Fibroblast of villous mesenchyme (primary cell): ENCODE measurements at places on chromosomes 6 and 20.

- DNase-seq, result no peak
Measured at GRCh38 chr6:42103216-42103615, 39.2 kb downstream of the C6orf132 start.

DNA sequence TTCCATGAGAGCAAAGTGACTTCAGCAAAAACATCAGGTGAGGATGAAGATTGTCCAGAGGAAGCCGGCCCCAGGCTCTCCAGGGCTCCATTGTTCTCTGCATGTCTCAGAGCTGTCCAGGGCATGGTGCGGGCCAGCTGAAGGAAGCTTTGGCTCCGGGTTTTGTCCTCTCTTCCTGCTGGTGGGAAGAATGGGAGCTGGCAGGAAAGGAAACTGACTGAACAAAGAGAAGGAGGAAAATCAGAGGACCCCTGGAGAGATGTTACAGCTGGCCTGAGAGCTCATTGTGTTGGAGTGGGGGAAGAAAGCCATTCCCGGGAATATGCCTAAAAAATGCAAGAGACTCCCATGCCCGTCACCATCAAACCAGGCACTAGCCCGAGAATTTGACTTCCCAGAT lies 27.1 kb downstream of the PRND start:
- no peak for DNase-seq

DNA sequence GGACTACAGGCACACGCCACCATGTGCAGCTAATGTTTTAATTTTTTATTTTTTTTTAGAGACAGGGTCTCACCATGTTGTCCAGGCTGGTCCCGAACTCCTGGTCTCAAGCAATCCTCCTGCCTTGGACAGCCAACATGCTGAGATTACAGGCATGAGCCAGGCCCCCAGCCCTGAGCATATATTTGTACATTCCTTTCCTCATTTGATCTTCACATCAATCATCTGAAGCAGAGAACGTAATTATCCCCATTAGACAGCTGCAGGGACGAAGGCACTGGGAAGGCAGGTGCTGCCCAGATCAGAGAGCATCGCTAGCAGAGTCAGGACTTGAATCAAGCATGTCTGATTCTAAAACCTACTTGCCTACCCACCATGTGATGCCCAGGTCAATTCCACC lies 41.0 kb upstream of the SIRPA start:
- no peak for DNase-seq

DNA sequence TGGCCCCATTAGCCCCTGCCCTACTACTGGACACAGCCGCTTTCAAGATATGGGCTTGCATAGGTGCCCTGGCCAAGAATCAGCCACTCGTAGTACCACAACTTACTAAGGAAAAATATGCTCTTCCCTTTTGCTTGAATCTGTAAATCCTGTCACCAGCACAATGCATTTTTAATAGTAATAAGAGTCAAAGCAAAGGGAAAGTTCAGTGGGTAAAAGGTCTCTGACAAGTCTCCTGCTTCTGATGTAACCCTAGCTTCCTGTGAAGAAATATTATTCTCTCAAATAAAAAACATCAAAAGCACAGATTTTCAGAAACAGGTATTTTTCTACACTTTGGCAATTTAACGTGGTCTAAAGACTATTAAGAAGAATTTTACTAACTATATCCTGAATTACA lies 373.8 kb downstream of the GJA1 start:
- peak; percentile 24 for DNase-seq

DNA sequence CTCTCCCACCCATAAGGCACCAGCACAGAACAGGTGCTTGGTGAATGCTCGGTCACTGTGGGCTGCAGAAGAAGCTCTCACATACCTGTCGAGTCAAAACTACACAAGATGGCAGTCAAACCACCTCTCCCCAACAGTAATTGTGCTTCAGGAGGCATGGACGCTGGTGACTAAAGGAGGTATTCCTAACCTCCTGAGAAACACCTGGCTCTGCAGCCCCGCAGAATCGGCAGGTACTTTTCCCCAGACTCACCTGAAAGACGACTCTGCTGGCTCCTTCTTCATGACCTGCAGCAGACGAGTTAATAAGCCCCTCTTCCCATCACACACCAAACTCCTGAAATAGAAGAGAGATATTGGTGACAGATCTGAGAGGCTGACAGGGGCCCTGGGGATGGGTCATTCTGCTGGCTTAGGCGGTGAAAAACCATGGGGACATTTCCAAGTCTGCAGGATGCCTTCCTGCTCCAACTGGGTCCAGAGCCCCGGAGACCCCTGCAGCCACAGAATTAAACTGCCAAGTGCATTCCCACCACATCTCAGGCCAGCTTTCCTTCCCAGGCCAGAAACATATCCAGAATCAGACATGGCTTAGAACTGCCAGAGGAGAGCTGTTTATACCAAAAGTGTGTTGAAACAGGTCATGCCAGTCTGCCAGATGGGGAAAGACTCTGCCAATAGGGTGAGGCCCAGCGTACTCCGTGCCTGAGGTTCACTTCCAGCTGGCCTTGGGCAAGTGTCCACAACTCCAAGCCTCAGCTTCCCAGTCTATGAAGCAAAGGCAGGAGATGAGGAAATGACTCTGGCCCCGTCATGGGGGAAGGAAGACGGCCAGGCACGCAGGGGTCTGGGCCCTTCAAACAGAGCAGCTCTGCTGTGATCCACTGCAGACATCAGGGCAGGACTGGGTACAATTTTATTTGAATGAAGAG lies 53.0 kb downstream of the MYH7B start:
- DNase-seq, result no peak

- no peak for DNase-seq
Measured at GRCh38 chr6:136503303-136504029, 46.8 kb downstream of the MAP7 start.

DNA sequence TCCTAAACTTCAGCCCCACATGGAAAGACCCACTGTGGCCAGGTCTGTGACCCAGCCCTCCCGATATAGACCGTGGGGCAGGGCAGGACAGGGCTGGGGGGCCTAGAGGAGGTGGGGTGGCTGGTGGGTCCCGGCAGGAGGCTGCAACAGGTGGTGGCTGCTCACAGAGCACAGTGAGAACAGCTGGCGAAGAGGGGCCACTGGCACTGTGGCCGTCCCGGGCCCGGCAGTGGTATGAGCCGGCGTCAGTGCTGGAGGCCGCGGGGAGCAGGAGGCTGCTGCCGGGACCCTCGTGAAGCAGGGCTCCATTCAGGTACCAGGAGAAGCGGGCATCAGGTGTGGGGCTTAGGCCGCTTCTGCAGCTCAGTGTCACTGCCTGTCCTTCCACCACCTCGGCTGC lies 13.4 kb downstream of the SIGLEC1 start:
- DNase-seq, result no peak

GRCh38 chr20:46044896-46045295 lies 15.9 kb downstream of the SLC12A5 start:
- DNase-seq, result no peak

DNA sequence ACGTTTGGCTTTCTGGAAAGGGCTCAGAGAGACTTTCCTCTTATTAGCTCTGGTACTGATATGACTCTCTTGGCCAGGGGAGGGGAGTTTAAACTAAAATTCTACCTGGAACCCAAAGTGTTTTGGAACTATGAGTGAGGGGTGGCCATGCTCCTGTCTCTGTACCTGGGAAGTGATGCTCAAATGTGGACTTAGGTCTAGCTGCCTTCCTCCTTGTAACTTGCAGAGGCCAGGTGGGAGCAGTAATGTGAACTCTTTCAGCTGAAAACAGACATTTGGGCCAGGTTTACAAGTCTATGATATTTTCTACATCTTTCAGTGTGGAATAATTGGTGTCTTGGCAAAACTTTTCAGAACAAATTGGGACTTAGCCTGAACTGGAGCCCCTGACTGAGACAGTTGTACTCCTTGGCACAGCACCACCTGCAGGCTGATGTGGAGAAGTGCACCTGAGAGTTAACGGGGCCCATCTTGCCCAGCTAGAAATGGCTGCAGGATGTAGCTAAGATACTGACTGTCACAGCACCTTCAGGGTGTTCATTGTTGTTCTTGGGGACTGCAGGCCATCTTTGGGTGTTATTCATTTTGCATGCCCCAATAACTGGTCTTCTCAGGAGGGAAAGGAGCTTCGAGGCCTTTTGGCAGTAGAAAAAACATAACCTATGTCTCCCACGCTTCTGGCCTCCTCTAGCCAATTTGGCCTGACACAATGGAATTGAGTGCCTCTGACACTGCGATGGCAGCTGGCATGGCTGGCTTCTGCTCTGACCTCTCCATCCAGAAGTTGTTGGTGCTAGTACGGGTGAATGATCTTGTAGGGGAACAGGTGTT lies 37.1 kb downstream of the CD109 start:
- DNase-seq, result peak; percentile 78

DNA sequence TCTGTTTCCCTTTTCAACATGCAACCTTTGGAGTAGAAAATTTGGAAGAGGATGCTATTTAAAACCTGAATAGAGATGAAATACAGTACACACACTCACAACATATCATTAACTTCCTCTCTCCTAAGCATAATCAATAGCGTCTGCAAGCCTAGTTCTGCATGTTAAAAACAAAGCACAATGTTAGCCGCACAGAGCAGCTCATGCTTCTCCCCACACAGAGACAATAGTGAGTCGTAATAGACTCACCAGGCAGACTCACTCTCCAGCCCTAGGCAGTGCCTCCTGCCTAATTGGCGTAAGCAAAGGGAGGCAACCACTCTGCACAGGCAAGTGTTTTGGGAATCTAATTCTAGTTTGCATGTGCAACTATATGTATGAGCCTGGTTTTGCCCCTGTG lies 45.8 kb upstream of the ARID1B start:
- DNase-seq, result peak; percentile 7

GRCh38 chr6:168133168-168133561 lies 54.2 kb upstream of the FRMD1 start:
- DNase-seq, result peak; percentile 64

DNA sequence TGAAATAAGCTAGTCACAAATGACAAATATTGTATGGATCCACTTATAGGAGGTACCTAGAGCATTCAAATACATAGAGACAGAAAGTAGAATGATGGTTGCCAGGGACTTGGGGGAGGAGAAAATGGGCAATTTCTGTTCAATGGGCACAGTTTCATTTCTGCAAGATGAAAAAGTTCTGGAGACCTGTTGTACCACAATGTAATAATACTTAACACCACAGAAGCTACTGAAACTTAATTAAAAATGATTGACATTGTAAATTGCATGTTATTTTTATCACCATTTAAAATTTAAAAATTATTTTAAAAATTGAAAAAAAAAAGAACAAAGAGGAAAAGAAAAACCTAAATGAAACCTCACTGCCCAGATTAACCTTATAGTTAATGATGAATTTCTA lies 67.4 kb downstream of the NHLRC1 start:
- no peak for DNase-seq

GRCh38 chr6:35691027-35691824 lies 2.5 kb upstream of the FKBP5 start:
- DNase-seq, result peak; percentile 90

DNA sequence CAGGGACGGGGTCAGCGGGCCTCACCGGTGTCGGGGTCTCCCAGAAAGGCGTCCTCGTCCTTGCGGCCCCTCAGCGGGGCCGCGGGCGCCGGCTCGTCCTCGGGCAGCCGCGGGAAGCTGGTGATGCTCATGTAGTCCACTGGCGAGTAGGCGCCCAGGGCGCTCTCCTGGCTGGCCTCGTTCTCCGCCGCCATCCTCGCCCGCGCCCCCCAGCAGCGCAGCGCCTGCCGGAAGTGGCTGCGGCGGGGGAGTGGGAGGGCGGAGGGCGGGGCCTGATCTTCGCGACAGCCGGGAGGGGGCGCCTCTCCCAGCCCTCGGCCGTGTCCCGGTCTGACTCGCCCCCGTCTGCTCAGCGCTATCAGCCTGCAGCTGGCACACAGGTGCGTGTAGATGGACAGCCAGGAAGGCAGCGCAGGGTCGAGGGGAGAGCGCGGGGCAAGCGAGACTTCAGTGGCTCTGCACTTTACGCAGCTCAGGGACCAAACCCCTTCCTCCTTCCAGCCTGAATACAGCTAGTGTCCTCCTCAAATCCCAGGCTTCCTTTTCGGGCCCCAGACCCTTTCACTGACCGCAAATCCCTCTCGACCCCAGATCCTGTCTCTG lies at the start of gene GGT7:
Gene GGT7, minus strand, starts transcription at position 235 of the 603 bp plus-strand sequence. Its CDS starts 41 bp downstream, at position 194.
- peak; percentile 68 for DNase-seq

GRCh38 chr6:117494694-117495318 lies 12.3 kb downstream of the DCBLD1 start:
- DNase-seq, result peak; percentile 42

- DNase-seq, result no peak
Measured at GRCh38 chr6:73513496-73513854, 7.4 kb downstream of the EEF1A1 start.

DNA sequence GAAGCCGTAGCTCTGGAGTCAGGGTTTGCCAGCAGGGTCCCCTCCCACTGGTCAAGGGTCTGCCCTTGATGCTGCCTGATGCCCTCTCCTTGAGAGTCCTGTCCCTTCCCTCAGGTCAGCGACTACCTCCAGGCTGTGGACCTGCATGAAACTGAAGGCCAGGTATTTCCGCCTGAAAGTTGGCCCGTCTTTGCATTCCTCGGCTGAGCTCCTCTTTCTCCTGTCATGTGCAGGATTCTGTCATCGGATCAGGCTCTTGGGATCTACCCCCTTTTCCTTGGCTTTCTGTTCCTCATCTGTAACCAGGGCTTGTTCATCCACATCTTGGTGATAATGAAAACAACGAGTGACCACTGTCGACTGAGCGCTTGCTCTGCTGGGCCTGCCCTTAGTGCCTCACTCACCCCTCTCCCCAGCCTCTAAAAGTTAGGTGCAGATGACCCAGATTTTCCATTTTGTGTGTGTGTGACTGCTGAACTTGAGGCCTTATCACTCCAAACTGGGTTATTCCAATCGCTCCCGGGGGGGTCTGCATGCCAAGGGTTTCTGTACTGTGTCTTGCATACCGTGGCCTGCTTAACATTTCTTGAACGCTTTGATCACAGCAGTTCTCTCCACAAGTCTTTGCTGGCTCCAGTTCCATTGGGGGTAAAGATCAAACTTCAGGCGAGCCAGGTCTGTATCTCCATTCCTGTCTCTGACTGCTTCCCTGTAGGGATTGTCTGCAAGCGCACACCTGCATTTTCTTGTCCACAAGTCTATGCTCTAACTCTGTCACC lies 81.6 kb downstream of the DTD1 start:
- peak; percentile 11 for DNase-seq

DNA sequence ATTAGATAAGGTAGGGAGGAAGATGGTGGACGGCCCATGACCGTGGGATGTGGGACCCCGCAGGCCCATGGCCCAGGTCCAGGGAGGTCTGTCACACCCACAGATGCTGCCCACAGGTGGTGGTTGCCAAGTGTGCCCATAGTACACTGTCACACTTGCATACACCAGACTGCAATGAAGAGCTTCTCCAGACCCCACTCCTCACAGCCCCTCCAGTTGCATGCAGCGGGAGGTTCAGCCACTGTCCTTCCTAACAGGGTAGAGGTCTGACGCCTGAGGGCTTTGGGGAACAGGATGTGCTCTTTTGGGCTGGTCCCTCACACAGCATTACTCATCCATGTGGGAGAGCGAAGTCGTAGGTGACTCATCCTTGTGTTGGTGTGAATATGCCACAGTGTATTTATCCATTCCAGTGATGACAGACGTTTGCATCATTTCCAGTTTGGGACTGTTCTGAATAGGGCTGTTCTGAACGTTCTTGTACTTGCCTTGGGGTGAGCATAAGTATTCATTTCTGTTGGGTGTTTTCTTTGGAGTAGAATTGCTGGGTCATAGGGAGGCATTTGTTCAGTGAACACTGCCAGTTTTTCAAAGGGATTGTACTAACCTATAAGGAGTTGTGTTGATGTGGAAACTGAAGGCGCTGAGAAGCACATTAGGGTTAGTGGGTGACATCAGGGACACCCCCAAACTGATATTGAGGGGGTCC lies 10.1 kb upstream of the PYGB start:
- peak; percentile 99 for DNase-seq
